Vagina (tissue), 2 donors: ENCODE measurements at places on chromosomes 6 and 20.

DNA sequence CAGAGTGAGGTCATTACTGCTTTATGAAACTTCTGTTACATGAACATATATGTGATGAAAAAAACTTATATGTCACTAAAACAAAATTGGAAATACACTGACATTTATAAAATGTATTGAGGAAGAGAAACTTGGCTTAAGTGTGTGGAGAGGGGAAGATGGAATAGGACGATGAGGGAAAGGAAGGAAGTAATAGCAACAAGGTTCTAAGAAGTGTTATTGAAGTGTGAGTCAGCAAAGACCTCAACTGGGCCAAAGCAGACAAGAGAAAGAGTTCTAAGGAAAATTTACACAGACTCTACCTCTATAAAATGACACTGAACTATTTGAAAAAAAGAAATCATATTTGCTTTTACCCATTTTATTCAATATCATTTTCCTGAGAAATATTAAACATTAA is 38.3 kb downstream of the SNX3 start:
- no peak for DNase-seq

DNA sequence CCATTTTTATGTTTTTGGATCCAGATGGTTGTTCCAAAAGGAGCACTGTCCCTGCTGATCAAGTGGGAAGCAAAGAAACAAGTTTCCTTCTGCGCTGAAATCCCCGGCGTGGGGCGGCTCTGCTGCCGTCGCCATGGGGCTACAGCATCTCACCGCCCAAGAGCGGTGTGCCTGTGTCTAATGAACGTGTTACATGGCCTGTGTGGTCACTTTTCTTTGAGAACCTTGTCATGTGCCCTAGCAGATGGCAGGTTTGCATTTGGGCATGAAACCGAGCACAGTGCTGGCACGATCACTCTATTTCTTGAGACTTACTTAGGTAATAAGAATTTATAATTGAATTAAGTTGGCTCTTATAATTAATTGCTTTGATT is 51.9 kb downstream of the ZDHHC14 start:
- DNase-seq = no peak

DNA sequence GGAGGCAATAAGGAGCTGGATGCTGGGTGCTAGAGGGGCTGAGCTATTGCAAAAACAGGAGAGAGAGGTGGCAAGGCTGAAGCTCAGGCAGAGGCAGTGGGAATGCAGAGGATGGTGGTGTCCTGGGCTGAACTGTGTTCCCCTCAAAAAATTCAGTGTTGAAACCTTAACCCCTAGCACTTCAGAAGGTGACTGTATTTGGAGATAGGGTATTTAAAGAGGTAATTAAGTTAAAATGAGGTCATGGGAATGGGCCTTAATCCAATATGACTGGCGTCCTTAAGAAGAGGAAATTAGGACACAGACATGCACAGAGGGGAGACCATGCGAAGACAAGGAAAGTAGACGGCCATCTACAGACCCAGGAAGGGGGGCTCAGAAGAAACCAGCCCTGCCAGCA is 11.5 kb upstream of the MMP9 start:
- DNase-seq = no peak

DNA sequence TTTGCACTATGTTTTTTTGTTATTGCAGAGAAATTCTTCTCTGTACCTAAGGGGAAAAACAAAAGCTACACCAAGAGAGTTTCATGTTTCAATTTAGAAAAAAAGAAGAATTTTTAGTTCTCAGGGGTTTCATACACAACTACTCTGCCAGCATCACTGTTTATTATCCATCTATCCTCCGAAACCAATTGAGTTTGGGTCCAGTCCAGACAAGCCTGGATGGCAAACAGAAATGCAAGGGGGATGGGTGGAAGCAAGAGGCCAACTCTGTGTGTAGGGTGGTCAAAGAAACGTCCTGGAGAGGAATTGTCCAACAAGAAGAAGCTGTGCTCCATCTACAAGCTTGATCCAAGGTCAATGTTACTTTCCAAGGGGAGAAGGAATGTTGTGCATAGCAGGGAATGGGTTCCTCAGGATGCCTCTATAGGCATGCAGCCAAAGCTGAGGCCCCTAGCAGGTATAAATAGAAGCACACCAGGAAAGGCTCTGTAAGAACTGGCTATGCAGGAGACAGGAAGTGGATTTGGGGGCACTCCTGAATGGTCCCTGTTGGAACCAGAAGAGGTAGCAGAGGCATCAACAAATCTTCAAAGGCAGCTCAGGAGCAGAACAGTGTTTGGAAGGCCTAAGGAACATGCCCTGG is 64.4 kb downstream of the FILIP1 start:
- DNase-seq = no peak

GRCh38 chr6:107867302-107867615 is 43.1 kb upstream of the SCML4 start:
- DNase-seq = no peak

DNA sequence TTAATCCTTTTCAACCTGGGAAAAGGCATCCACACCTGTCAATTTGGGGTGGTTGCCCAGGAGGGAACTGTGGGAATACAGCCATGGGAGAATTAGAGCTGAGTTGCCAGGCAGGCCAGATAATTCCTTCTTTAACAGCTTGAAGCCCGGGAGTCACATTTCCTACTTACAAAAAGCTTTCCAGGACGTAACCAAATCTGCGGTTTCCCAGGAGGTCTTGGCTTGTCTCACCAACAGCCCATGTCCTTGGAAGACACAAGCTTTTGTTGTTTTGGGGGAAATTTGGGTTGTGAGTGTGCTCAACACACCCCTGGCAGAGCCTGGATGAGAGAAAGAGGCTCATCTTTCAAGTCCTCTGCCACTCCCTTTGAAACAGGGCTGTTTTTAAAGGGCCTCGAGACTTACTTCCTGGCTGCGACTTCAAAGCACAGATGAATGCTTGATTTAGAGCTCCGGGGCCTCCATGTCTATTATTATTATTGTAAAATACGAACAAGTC is 465.9 kb upstream of the BTBD3 start:
- DNase-seq = no peak

DNA sequence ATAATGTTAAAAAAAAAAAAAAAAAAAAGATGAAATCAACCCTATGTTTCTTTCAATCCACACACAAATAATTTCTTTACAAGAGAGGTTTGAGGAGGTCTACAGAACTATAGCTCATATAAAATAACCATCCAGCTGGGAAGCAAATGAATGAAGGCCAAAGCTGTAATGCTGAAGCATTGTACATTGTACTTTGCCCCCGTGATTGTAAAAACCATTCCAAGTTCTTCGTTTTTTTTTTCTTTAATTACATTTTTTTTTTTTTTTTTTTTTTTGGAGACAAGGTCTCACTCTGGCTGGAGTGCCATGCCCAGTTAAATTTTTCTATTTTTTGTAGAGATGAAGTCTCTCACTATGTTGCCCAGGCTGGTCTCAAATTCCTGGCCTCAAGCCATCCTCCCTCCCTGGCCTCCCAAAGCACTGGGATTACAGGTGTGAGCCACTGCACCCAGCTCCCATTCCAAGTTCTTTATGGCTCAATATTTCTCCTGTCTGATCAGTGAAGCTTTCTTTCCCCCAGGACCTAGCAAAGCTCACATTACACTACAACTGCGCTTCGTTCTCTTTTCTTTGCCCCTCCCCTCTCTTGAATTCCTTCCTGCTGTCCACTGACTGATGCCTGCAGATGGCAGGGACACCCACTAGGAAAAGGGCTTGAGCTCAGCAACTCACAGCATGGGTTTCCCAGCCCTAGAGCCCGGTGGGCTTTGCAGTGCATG is 53.0 kb upstream of the NOP56 start:
- DNase-seq = peak; percentile 42

DNA sequence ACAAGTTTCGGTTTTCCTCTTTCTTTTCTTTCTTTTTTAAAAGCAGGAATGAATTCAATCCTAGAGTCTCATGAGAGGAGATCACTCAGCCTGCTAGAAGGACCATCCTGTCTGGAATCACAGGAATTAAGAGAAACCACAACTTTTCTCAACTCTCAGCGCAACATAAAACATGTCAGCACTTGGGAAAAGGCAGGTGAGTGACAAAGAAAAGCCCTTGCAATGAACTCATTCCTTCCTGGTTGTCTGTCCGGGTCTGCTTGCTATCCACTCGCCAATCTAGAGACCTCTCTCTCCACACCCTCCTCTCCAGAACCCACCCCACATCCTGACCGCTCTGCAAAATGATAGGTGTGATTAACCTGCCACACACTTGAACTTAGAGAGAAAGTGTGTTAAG is 253.8 kb downstream of the LY86 start:
- no peak for DNase-seq

GRCh38 chr6:16236631-16237199 is 1.7 kb upstream of the GMPR start:
- no peak for DNase-seq

DNA sequence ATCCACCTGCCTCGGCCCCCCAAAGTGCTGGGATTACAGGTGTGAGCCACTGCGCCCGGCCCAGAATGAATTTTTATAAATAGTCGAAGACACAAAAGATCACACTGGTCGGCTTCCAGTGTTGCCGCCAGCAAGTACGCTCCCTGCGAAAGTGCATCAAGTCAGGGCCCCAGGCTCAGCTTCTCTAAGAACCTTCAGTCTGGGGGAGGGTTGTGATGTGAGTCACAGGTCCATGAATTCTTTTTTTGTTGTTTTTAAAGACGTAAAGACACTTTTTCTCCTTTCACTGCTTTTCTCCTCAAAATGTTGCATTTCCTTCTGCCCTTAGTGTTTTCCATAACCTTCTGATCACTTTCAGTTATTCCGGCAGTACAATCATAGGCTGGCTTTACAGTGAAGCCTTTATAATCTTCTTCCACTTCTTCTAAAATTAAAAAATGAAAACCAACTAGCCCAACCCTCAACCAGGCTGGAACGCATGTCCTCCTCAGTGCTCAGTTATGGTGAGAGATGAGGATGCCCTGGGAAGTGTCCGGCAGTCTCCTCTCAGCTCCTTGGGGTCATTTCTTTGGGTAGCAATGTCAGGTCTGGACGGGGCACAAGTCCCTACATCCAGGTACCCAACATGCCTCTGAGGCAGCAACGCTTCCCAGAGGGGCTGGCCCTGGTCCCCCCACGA is 66.6 kb downstream of the CSE1L start:
- DNase-seq = no peak

GRCh38 chr20:36736451-36737182 is 9.3 kb downstream of the NDRG3 start:
- no peak for DNase-seq

DNA sequence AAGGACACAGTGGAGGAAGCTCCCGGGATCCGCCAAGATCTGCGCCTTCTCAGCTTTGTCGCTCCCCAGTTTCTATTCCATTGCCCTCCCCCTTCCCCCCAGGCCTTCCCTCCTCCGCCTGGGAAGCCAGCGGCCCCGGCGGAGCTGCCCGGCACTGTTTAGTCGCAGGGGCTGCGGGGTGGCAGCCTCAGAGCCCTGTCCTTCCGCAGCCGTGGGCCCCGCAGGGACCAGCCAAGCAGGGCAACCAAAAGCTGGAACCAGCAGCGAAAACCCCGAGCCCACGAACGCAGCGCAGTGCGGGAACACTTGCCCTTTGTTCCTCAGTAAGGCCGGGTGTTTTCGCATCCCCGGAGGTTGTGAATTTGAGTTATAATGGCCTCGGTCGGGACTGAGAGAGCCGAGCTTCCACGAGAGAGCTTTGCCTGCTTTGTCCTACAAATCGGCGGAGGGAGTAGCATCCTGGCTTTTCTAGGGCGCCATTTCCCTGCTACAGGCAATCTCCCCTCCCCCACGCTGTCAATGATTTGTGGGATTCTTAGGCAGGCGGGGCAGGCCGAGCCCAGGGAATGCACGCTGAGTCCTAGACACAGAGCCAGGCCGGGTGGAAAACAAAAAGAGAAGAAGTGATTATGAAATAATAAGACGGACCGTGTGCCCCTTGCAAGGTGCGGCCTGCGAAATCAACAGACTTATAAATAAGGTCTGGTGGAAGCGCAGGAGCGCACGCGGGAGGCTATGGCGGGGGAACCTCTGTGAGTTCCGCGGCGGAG is 4.0 kb upstream of the TUBB2B start:
- no peak for DNase-seq

- no peak for DNase-seq
Measured at GRCh38 chr6:30935018-30935417, 3.0 kb upstream of the SFTA2 start.

GRCh38 chr20:1357921-1358671 is 29.2 kb upstream of the SDCBP2 start:
- DNase-seq = peak; percentile 58

- no peak for DNase-seq
Measured at GRCh38 chr6:27494987-27495385, 22.1 kb upstream of the ZNF184 start.

DNA sequence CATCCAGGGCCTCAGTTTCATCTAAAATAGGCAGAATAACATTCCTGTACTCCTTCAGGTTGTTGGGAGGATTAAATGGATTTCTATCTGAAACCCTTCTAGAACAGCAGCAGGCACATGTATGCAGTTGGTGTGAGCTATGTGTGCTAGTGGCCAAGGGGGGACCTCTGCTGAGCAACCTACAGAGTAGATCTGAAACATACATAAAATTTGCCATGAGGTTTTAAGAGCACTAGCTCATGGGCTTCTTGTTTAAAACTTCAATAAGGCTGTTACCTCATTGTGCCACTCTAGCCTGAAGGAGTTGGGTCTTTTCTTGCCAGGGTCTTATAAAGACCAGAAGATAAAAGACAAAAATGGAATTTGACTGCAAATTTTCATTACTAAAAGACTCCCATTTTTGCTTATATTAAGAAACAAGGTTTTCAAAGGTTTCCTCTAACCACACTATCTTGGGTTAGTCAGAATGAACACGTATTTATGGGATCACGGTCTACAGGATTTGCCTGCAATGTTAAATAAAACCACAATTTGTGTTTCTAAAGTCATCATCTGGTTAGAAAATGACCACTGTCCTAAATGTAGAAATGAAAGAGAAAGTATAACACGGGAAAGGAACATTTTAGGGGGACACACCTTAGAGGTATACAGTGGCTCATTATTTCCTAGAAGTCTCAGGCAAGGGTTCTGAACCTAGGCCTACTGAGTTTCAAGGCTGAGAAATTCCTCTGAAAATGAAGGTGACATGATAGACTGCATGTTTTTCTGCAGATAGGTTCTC is 144.9 kb upstream of the OLIG3 start:
- no peak for DNase-seq

GRCh38 chr20:40802886-40803285 is 113.8 kb upstream of the MAFB start:
- peak; percentile 49 for DNase-seq

GRCh38 chr20:48302844-48303542 is 517.7 kb upstream of the SULF2 start:
- DNase-seq = no peak

DNA sequence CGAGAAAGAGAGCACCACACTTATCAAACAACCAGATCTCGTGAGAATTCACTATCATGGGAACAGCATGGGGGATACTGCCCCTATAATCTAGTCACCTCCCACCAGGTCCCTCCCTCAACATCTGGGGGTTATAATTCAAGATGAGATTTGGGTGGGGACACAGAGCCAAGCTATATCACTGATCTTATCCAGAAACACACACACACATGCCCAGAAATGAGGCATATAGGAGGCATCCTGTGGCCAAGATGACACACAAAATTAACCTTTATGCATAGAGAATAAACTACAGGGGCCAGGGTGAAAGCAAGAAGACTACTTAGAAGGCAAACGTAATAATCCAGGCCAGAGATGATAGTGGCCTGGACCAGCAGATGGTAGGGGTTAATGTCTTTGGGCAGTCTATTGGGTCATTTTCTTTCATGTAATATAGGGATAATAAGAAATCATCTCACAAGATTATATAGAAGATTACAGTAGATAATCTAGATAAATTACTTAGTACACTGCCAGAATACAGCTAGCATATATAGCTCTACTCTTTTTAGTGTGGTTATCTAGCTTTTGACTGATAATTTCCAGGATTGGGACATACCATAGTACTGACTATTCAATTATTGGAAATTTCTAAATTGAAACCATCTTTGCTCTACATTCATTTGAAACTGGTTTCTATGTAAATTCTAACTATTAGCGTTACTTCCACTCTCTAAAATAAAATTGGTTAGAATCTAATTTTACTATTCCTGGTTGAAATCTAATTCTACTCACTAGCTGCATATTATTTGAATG is 20.0 kb downstream of the RNF144B start:
- no peak for DNase-seq
